ENCODE measurements at places on chromosomes 6 and 20. TPM values are rescaled to one million over a fixed set of nuclear protein-coding genes. Genes with fewer than 3 reads are reported as not detected.
A peak's percentile ranks its signal among the peaks of the same experiment; 100 is the strongest.

DNA sequence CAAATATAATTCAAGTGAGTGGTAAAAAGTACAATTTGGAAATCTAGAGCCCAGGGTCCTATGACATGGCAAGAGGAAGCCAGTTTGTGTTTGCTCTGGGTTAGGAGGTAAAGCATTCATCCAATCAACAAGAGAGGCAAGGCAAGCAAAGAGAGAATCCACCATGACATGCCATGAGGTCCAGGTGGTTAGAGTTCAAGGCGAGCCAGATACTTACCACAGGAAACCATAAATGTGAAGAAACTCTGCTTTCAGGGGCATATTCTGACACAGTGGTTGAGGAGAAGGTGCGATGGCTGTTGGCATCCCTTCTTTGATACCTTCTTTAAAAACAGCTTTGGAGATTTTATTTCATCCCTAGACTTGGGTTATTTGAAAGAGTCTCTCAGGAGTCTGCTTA, 193.8 kb upstream of the MAN1A1 start:
- no peak for DNase-seq

GRCh38 chr6:56659721-56660380, 17.2 kb upstream of the DST start:
- DNase-seq: no peak

DNA sequence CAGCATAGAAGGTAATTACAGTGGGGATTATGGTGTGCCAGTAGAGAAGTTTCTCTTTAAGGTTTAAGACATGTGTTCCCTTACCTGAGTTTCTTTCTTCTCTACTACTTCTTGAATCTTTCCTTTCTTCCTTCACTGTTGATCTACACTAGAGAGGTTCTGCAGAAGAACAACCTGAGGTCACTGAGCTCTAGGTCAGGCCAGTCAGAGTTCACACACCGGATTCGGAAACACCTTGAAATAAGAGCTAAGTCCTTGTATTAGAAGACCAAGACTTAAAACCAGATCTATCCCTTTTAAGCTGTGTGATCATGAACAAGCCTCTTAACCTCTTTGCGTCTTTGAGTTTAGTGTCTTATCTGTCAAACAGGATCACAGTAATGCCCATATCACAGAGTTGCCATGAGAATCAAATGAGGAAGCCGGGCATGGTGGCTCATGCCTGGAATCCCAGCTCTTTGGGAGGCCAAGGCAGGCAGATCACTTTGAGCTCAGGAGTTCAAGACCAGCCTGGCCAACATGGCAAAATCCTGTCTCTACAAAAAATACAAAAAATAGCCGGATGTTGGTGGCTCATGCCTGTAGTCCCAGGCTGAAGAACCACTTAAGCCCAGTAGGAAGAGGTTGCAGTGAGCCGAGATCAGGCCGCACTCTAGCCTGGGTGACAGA, 22.0 kb upstream of the TGM3 start:
- DNase-seq: no peak

GRCh38 chr6:15137086-15137485, 108.8 kb upstream of the JARID2 start:
- DNase-seq: no peak

DNA sequence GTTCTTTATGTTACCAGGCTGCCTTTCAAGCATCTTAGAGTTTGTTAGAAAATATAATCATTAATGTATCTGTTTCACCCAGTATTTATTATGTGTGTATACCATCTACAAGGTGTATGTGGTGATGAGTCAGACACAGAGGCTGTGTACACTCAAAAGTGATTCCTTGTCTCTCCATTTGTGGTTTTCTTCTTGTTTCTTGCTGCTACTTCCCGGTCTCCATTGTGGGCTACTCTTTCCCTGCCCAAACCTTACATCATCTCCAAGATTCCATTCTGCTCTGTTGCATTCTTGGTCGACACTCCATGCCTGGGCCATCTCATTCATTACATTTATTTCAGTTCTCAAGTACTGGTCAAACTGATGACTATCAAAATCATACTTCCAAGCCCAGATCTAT, 182.2 kb upstream of the STXBP5 start:
- DNase-seq: peak; percentile 88

DNA sequence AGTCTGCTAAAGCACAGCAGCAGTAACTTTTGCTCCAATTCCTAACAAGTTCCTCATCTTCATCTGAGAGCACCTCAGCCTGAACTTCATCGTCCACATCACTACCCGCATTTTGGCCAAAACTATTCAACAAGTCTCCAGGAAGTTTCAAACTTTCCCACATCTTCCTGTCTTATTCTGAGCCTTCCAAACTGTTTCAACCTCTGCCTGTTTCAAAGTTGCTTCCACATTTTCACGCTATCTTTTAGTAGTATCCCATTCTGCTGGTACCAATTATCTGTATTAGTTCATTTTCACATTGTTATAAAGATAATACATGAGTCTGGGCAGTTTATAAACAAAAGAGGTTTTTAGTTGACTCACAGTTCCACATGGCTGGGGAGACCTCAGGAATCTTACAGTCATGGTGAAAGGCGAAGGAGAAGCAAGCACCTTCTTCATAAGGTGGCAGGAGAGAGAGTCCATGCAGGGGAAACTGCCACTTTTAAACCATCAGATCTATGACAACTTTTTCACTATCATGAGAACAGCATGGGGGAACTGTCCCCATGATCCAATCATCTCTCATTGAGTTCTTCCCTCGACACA, 99.4 kb upstream of the GRIK2 start:
- peak; percentile 2 for DNase-seq

- DNase-seq: peak; percentile 76
These were observed 182.4 kb downstream of the TSHZ2 start for GRCh38 chr20:53154540-53154939.

DNA sequence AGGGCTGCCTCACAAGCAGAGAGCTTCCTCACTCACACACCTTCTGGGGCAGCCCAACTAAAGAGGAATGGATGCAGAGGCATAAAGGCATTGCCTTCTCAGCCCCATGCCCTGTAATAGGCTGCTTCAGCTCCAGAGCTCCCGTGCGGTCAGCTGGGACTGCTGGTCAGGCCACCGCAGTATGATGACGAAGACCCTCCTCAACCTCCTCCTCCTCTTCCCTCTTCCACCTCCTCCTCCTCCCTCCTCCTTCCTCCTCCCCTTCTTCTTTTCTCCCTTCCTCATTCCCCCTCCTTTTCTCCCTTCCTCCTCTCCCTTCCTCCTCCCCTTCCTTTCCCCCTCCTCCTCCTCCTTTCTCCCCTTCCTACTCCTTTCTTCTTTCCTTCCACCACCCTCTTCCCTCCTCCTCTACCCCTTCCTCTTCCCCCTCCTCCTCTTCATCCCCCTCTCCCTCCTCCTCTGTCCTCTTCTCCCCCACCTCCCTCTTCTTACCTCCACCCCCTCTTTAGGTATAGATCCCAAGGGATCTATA, 465.3 kb upstream of the CDH4 start:
- DNase-seq: no peak

DNA sequence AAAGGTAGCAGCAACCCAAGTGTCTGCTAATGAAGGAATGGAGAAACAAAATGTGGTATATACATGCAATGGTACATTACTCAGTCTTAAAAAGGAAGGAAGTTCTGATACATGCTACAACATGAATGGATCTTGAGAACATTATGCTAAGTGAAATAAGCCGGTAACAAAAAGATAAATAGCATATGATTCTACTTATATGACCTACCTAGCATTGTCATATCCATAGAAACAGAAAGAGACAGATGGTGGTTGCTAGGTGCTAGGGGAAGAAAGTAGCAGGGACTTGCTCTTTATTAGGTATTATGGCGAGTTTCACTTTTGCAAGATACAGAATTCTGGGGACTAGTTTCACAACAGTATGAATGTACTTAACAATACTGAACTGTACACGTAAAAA, 46.6 kb downstream of the UBR2 start:
- no peak for DNase-seq

Gene SLC22A7
- total RNA-seq: not detected

Gene GTPBP2
- 90.6 TPM for total RNA-seq

Gene GNAS-AS1
- 2.8 TPM for total RNA-seq

Gene CHD6
- 44.7 TPM for total RNA-seq

Gene ANKRD66
- total RNA-seq: not detected

All from astrocyte (in vitro differentiated cells and primary cell).